Suprapubic skin (tissue), 4 donors: ENCODE measurements at places on chromosomes 16 and 17. TPM values are rescaled to one million over a fixed set of nuclear protein-coding genes. Genes with fewer than 3 reads are reported as not detected.
A peak's percentile ranks its signal among the peaks of the same experiment; 100 is the strongest.

GRCh38 chr17:43316522-43317142 is 82.2 kb upstream of the ARL4D start:
- peak; percentile 73 for DNase-seq

DNA sequence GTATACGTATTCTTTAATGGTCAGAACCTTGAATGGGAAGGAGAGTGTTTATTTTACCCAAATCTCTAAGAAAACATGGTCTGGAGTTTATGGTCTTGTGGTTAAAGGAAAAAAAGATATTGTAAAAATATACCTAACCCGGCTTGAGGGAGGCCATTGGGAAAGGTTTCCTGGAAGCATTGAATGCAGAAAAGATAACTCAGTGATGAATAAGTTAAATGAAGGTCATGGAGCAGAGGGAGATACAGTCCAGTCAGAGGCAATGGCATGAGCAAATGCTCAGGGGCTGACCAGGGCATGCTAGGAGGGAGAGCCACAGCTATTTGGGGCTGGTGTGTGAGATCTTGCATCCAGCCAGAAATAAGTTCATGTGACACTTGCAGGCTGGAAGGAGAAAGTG is 430.4 kb upstream of the CDH5 start:
- no peak for DNase-seq

DNA sequence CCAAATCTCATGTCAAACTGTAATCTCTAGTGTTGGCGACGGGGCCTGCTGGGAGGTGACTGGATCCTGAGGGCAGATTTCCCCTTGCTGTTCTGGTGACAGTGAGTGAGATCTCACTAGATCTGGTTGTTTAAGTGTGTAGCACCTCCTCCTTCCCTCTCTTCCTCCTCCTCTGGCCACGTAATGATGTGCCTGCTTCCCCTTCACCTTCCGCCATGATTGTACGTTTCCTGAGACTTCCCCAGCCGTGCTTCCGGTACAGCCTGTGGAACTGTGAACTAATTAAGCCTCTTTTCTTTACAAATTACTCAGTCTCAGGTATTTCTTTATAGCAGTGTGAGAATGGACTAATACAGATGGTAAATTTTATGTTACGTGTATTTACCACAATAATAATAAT is 49.2 kb downstream of the METTL16 start:
- DNase-seq: no peak

- no peak for DNase-seq
Measured at GRCh38 chr16:86585821-86586611, 7.7 kb downstream of the FOXL1 start.

DNA sequence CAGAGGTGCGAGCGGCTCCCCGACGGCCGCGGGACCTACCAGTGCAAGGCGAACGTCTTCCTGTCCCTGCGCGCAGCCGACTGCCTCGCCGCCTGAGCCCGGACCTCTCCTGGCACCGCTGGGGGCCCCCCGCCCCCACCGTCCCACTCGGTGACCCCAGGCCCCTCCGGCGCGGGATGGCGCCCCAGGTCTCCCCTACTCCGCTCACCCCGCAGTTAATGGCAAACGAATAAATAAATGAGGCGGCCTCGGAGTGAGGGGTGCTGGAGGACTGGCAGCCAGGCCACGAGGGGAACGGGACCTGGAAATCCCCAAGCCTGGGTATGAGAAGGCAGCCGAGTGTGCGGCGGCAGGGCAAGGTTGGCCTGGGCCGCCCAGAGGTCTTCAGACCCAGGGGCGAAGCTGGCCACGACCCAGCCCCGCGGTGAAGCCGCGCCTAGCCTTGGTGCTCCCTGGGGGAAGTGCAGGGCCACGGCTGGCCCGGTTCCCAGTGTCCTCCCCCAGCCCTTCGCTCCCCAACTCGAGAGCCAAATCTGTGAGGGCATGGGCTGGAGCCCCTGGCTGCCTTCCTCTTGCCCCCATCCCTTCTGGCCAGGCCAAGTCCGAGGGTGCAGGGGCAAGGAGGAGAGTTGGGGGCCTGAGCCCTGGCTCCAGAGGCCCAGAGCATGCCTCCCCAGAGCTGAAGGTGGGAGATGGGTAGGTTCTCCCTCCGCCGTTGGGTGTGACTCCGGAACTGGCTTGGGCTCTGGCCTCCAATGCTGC is 796 bp downstream of the NPB start:
- DNase-seq: no peak

The CCDC40 gene
- 4.4 TPM for total RNA-seq

DNA sequence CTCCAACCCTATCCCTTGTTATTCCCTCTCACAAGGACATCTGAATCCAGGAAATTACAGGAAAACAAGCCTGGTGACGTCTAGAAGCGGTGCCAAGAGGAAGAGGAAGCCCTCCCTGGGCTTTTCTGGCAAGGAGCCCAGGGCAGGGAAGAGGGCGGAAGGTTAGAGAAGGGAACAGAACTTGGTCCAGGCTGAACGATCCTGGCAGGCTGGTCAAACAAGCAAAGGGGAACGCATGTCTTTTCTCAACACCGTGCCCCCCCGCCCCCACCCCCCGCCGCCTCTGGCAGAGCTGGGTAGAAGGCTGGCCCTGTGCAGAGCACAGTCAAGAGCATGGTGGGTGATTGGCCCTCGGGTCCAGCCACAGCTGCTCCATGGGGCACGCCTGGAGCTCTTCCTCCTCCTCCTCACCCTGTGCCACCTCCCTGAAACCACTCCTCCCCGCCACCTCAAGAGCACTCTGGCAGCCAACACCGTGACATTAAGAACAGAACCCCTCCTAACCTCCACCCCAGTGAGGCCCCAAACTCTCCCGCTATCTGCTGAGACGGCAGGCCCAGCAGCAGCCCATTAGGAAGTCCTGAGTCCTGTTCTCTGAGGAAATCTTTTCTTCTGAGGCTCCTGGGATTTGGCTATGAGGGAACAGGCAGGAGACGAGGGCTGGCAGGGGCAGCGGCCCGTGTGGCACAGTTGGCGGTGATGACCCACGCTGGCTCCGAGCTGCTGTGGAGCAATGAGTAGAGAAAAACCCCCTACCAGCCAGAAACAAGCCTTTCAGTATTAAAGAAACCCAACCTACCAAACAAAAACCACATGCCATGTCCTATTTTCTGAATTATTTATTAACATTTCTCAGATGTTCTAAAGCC is 7.3 kb downstream of the C16orf86 start:
- no peak for DNase-seq

The ABHD15 gene
- total RNA-seq: 7.3 TPM

- DNase-seq: no peak
Measured at GRCh38 chr16:2701272-2701671, 18.8 kb downstream of the PRSS27 start.

The MEOX1 gene
- total RNA-seq: 2.7 TPM

DNA sequence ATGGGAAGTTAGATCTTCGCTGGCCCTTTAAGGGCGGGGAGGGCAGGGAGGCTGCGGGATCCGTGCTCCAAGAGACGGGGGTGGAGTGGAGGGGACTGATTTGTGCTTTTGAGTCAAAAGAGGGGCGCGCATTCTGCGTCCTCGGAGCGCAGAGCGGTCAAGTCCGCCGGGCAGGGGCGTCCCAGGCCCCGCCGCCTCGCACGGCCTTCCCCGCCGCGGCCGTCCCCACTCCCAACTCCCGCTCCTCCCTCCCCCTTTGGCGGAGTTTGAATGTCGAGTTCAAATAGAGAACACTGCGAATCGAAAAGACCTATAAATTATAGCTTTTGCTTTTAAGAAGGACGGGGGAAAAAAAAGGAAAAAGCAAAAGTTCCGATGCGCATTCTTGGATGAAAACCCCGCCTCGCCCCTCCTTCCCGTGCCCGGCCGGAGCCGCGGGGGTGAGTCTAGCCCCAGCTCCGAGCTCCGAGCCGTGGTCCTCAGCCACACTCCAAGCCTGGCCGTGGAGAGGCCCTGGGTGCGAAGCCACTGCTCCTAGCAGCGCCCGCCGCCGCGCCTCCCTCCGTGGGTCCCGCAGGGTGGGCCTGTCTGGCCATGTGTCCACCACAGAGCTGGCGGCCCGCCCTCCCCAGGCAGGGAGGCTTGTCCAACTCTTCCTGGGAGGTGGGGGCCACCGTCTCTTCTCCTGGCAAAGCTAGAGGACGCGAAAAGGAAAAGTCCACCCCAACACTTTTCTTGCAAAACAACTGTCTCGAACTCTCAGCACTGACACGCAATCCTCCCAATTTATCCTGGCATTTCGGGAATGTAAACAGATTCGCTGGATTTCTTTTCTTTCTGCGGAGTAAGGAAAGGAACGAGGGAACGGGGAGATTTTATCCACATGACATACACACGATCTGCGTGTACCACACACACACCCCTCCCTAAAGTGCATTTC is 3.6 kb downstream of the CBX8 start:
- DNase-seq: no peak

DNA sequence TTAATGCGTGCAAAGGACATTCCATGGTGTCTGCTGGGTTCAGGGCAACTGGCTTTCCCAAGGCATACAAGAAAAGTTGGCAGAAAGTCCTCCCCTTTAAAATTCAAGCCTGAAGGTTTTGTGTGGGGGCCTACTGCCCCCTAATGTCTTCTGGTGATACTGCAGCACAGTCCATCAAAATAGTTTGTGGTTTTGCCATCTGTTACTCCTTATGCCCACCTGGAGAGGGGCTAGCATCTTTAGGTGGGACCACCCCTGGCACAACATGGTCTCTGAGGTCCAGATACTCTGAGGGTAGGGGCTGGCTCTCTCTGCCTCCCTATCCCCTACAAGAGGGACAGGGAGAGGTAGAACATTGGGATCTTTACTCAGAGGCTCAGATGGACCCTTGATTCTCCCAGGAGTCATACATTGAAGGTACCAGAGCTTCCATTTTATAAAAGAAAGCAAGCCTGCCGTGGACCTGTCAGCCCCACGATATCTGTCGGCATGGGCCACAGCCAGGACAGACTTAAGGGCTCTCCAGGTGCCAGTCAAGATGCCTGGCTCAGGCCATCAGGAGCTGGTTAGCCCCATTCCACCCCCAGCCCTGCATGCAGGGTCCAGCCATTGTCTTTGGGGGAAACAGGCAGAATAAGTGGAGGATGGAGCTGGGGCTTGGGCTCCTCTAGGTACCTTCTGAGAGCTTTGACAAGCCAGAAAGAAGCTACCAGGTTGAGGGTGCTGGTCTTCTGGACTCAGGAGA is 6.3 kb downstream of the ESRP2 start:
- no peak for DNase-seq

The CDC42EP4 gene
- total RNA-seq: 60.0 TPM

The KCNAB3 gene
- total RNA-seq: 1.9 TPM

DNA sequence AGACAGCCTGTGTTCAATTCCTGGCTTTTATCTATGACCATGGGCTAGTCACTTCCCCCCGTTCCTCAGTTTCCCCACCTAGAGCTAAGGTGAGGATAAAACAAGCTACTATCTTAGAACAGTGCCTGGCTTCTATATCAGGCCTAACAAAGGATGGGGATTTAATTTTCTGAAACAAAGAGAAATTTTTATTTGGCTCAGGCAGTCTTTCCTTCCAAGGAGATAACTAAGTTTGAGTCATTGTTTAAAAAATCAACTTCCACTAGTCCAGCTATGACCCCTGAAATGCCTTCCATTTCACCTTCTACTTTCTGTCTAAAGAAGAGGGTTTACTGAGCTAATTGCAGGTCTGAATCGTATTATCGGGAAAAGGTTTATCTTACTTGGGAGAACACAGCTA is 99.0 kb downstream of the CMIP start:
- DNase-seq: no peak

DNA sequence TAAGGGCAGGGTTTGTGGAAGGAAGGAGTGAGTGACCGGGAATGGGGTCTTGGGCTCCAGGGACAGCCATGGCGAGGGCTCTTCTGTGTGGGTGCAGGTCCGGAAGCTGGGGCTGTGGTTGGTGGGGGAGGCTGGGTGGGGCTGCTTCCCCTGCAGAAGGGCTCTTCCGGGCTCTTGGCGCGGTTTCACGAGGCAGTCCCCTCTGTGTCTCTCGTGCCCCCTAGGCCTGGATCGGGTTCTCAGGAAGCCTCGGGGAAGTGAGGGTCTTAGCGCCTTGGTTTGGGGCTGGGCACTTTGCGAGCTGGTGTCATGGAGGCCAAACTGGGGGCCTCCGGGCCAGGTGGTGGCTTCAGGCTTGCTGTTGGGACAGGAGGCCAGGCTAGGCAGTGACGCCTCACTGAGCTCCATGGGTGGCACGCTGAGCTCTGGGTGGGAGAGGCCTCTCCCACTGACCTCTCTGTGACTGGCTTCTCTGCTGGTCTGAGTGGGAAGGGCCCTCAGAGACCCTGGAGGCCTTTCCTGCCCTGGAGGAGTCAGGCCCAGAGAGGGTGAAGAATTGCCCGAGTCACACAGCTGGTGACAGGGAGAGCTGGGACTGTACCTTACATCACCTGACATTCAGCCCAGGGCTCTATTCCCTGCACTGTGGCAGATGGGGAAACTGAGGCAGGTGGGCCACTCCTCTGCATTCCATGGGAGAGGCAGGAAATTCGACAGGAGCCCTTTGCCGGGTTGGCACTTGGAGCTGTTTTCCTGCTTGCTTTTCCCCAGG is 8.2 kb downstream of the ADCY7 start:
- no peak for DNase-seq

GRCh38 chr17:33436321-33436720 is 143.2 kb upstream of the ASIC2 start:
- DNase-seq: no peak

The ALDH3A1 gene
- total RNA-seq: 59.5 TPM

- DNase-seq: no peak
Measured at GRCh38 chr17:44979426-44979995, 11.4 kb upstream of the C1QL1 start.

DNA sequence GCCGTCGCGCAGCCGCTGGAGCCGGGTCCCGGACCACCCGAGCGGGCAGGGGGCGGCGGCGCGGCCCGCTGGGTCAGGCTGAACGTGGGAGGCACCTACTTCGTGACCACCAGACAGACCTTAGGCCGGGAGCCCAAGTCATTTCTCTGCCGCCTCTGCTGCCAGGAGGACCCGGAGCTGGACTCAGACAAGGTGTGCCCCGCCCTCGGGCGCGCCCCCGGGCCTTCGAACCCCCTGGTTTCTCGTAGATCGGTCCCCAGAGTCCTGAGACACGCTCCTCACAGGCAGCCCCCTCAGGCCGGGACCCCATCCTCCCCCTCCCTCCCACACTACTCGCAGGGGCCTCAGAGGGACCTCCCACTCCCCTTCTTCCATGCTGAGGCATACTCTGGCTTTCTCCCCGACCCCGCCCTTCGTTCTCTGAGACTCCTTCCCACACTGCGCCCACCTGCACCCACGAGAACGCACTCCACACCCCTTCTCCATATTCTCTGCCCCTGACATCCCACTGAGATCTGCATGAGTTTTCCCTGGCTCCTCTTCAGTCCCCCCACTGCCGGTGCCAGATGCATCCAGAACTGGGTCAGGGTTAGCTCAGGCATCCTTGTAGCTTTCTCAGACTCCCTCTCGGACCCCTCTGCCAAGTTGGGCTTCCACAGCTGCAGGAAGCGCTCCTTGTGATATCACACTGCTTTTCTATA is 523 bp downstream of the KCTD2 start:
- DNase-seq: peak; percentile 83

The UTS2R gene
- total RNA-seq: not detected

DNA sequence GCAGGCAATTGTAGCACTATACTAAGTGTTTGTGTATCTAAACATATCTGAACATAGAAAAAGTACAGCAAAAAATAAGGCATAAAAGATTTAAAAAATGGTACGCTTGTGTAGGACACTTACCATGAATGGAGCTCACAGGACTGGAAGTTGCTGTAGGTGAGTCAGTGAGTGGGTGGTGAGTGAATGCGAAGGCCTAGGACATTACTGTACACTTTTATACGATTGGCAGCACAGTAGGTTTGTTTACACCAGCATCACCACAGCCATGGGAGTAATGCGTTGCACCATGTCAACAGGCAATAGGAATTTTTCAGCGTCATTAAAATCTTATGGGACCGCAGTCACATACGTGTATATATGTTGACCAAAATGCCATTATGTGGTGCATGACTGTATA is 45.6 kb downstream of the DNAH9 start:
- no peak for DNase-seq

The MMP2 gene
- 154 TPM for total RNA-seq

The NEUROD2 gene
- not detected for total RNA-seq

The FOXC2 gene
- 0.56 TPM for total RNA-seq
